ENCODE measurements at places on chromosomes 7 and 10. TPM values are rescaled to one million over a fixed set of nuclear protein-coding genes. Genes with fewer than 3 reads are reported as not detected.

Gene AKR1C4
- total RNA-seq, result not detected

DNA sequence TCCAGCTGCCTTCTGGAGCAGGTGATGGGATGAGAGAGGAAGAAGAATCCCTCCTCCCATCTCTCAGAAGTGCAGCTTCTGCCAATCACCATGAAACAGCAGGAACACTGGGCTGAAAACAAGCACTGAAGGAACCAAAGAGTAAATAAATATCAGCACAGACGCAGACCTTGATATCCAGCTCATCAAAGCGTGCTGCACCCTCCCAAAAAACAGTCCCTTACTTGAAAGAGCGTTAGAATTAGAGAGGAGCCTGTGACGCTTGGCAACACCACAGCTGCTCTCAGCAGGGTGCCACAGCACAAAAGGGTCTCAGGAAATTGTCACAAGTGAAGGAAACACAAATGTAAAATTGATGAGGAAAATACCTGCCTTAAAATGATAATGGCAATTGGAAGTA lies 39.5 kb downstream of the KLF6 start:
- H3K27me3 ChIP-seq, result no peaks in the 10 kb centered on the region
- no peak overlapping the region for H3K4me3 ChIP-seq
- no peaks in the 10 kb centered on the region for H3K36me3 ChIP-seq
- no peak for DNase-seq
- H3K27ac ChIP-seq, result no peak overlapping the region
- peaks cover 6% of the 10 kb centered on the region for H3K4me1 ChIP-seq

DNA sequence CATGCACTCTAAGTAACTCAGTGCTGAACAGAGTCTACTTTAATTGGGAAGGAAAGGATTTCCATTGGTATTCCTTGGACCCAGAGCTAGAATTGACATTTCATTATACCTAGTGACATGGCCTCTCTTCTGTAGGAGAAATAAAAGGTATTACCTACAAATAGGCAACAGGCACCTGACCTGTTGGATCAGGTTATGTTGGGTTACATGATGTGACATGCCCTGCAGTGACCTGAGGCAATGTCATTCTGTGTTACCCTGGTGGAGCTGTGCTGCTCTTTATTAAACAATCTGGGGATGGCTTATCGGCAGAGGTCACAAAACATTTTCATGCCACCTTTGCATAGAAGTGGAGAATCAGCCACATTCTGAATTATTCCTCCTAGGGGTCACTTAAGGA lies 427.7 kb downstream of the MDFIC start:
- no peaks in the 10 kb centered on the region for H3K27me3 ChIP-seq
- no peak for DNase-seq
- no peaks in the 10 kb centered on the region for H3K36me3 ChIP-seq
- H3K4me1 ChIP-seq, result no peaks in the 10 kb centered on the region

- peaks cover 23% of the 10 kb centered on the region for H3K36me3 ChIP-seq
- DNase-seq, result peak; percentile 68
- peaks cover 7% of the 10 kb centered on the region for H3K4me1 ChIP-seq
- H3K27ac ChIP-seq, result no peak overlapping the region
- no peak overlapping the region for H3K4me3 ChIP-seq
- H3K27me3 ChIP-seq, result no peaks in the 10 kb centered on the region
Observed at GRCh38 chr7:102412548-102412947, 16.4 kb downstream of the PRKRIP1 start.

DNA sequence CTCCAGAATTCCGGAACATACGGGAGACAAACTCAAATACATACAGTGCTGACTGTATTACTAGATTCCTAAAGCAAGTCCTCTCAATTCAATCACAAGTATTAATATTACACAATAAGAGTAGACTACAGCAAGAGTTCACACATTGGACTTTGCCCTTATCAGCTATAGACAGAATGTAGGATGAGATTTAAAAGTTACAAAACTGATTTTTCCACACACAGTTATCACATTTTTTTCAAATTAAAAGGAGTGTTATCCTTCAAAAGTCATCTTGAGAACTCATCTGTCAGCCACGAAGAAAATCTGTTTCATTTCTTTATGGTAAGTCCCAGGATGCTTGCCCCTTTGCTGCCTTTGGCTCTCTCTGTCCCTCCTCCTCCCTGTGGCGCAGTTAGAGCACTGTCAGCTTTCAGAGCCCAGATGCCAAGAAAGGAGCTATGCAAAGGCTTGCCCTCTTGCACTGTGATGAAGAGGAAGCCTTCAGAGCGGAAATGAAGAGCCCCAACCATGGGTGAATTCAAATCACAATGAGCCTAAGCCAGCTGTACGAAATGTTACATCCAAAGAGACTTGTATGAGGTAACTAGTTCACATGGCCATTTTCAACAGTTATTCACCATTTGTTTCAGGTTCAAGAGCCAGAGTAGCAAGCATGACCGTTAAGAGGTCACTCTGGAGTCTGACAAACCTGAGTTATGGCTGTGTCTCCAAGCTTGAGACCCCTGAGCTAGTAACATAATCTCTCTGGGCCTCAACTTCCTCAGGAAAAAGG lies 10.7 kb downstream of the NCOA4 start:
- H3K27ac ChIP-seq, result peak overlapping the region; percentile 89
- H3K36me3 ChIP-seq, result peaks cover 2% of the 10 kb centered on the region
- DNase-seq, result peak; percentile 11
- H3K27me3 ChIP-seq, result no peaks in the 10 kb centered on the region
- no peak overlapping the region for H3K4me3 ChIP-seq
- H3K4me1 ChIP-seq, result peaks cover 58% of the 10 kb centered on the region

DNA sequence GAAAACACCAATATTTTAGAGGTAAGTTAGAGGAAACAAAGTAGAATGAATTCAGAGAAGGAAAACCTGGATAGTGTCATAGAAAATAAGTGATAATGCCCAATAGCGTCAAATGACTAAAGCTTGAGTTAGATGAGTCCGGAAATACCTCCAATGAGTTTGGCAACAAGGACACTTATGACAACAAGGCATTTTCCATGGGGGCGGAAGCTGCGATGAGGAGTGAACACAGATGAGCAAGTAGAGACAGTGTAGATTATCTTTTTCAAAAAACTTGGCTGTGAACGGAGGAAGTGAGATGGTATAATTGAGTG lies 383 bp upstream of the R3HCC1L start:
- peak overlapping the region; percentile 86 for H3K4me3 ChIP-seq
- no peaks in the 10 kb centered on the region for H3K36me3 ChIP-seq
- no peak overlapping the region for H3K27ac ChIP-seq
- H3K4me1 ChIP-seq, result peaks cover 11% of the 10 kb centered on the region
- H3K27me3 ChIP-seq, result no peaks in the 10 kb centered on the region

Gene ABCB1
- total RNA-seq, result 5.5 TPM

Gene TRRAP
- total RNA-seq, result 43.5 TPM

Gene ASB15
- not detected for total RNA-seq

DNA sequence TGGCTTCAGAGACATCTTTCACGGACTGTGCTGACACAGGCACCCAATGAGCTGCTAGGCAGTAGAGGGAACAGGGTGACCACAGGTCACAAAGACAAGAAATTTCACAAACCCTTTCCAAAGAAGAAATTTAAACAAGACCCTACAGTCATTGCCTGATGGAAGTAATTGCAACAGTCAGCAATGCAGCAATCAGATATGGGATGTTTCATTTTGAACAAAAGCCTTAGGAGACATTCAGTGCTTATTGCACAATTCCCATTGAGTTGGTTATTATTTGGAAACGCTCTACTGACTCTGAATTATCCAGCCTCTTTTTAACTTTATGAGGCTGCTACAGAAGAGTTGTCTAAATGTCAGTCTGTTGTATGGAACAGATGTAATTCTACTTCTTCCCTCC lies 85.5 kb downstream of the ETV1 start:
- H3K4me3 ChIP-seq, result no peak overlapping the region
- H3K27me3 ChIP-seq, result no peaks in the 10 kb centered on the region
- H3K27ac ChIP-seq, result no peak overlapping the region
- DNase-seq, result no peak
- H3K36me3 ChIP-seq, result no peaks in the 10 kb centered on the region

Gene CYP2C19
- total RNA-seq, result not detected

DNA sequence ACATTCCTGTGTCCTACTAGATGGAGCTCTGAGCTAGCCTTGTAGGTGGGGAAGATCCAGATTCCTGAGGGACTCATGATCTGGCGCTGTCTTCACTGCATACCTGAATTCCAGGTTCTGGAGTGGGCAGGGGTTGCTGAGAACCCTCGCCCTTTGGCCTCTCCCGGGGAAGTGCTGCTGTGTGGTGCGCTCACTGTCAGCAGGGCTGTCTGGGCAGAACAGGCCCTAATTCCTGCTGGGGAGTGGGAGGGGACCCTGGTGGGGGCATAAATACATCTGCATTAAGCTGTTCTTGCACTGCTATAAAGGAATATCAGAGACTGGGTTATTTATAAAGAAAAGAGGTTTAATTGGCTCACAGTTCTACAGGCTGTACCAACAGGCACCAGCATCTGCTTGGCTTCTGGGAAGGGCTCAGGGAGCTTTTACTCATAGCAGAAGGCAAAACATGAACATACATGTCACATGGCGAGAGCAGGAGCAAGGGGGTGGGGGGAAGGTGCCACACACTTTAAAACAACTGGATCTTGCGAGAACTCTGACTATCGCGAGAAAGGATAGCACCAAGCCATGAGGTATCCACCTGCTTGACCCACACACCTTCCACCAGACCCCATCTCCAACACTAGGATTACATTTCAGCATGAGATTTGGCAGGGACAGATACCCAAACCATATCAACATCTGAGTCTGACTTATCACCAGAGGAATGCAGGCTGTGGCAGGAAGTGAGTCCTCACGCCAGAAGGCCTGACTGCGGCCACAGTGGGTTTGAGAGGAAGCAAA lies 115.0 kb downstream of the ADCY1 start:
- DNase-seq, result no peak
- H3K36me3 ChIP-seq, result no peaks in the 10 kb centered on the region
- no peaks in the 10 kb centered on the region for H3K4me1 ChIP-seq
- no peaks in the 10 kb centered on the region for H3K27me3 ChIP-seq
- H3K4me3 ChIP-seq, result no peak overlapping the region

Gene LRRC18
- not detected for total RNA-seq

DNA sequence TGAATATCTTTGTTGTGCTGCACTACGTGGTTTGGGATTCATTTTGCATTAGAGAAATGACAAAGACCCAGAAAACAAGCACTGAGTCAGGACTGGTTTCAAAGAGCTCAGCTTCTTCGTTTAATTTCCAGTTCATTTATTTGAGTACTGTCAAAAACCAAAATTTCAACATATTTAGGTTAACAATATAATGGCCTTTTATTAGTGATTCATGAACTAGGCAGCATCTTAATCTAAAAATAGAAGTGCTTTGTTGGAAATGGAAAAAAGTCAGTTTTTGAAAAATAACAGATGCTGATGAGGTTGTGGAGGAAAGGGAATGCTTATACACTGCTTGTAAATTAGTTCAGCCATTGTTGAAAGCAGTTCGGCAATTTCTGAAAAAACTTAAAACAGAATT lies 856.4 kb downstream of the LRMDA start:
- no peaks in the 10 kb centered on the region for H3K4me1 ChIP-seq
- no peaks in the 10 kb centered on the region for H3K36me3 ChIP-seq
- no peak overlapping the region for H3K27ac ChIP-seq
- H3K27me3 ChIP-seq, result no peaks in the 10 kb centered on the region

DNA sequence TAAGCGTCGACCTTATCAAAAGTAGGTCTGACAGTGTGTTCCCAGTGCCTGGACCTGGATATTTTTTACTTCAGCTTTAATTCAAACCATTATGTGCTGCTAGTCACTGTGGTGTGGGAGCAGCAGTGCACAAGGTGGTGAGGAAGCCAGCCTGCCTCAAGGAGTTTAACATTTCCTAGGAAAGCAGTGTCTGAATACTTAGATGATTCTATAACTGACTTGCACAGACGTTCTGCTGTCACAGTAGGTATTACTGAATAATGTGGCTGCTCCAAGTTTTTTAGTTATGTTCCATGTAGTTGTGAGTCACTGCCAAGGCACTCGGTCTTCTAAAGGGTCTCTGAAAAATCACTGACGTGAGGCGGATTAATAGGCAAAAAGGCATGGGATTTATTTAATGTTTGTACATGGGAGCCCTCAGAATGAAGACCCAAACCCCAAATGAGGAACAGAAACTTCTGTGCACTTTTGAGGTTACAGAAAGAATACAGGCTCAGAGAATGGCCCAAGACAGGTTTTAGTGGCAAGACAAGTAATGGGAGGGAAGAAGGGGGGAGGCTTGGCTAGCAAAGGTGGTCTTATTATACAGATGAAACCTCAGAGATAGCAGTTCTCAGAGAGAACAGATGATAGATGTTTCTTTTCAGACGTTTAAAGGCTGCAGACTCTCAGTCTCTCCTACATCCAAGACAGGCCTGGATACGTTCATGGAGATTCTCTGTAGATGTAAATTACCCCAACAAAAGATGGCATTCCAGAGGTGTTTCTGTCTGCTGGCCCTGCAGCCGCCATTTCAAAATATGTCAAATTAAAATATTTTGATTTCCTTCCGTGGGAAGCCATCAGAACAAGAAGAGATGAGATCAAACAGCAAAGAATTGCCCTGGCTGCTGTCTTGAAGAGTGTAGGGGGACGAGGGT lies 209.3 kb downstream of the SDK1 start:
- no peak for DNase-seq
- H3K4me3 ChIP-seq, result no peak overlapping the region

Gene TRIP6
- 64.5 TPM for total RNA-seq

Gene CALML3
- not detected for total RNA-seq

GRCh38 chr7:2497500-2498336 lies 21.5 kb upstream of the GRIFIN start:
- no peaks in the 10 kb centered on the region for H3K27me3 ChIP-seq
- no peak for DNase-seq
- H3K36me3 ChIP-seq, result no peaks in the 10 kb centered on the region
- peaks cover 16% of the 10 kb centered on the region for H3K4me1 ChIP-seq
- no peak overlapping the region for H3K27ac ChIP-seq

GRCh38 chr10:103481974-103482531 lies 3.0 kb upstream of the CALHM3 start:
- no peaks in the 10 kb centered on the region for H3K27me3 ChIP-seq
- H3K4me3 ChIP-seq, result no peak overlapping the region
- H3K4me1 ChIP-seq, result no peaks in the 10 kb centered on the region
- no peaks in the 10 kb centered on the region for H3K36me3 ChIP-seq

GRCh38 chr7:86592185-86592584 lies 51.5 kb upstream of the GRM3 start:
- no peaks in the 10 kb centered on the region for H3K36me3 ChIP-seq
- no peak for DNase-seq
- H3K27ac ChIP-seq, result no peak overlapping the region
- no peak overlapping the region for H3K4me3 ChIP-seq
- no peaks in the 10 kb centered on the region for H3K27me3 ChIP-seq

Gene TMEM184A
- 0.96 TPM for total RNA-seq

DNA sequence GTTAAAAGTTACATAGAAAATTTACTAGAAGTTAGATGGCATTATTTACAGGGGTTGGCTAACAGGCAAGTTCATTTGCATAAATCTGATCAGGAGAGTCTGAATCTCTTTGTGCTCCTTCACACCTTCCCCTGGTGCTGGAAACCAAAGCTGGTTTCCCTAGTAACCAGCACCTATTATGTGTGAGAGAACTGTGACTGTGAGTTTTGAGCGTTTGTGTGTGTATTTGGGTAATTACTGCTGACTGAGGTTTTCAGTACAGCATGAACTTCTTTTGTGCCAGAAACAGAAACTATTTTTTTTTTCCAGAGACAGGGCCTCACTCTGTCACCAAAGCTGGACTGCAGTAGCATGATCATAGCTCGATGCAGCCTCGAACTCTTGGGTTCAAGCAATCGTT lies 10.3 kb upstream of the IFIT1B start:
- H3K27ac ChIP-seq, result peak overlapping the region; percentile 66
- H3K4me3 ChIP-seq, result no peak overlapping the region
- DNase-seq, result no peak
- no peaks in the 10 kb centered on the region for H3K36me3 ChIP-seq

GRCh38 chr10:102540023-102540422 lies 36.3 kb downstream of the SUFU start:
- H3K36me3 ChIP-seq, result no peaks in the 10 kb centered on the region
- no peaks in the 10 kb centered on the region for H3K27me3 ChIP-seq
- no peak overlapping the region for H3K4me3 ChIP-seq
- DNase-seq, result no peak
- H3K4me1 ChIP-seq, result peaks cover 14% of the 10 kb centered on the region
- H3K27ac ChIP-seq, result no peak overlapping the region

Measured in thyroid gland (tissue), 4 donors.